Esophagus muscularis mucosa (tissue), 4 donors: ENCODE measurements at places on chromosomes 4 and X. TPM values are rescaled to one million over a fixed set of nuclear protein-coding genes. Genes with fewer than 3 reads are reported as not detected.

DNA sequence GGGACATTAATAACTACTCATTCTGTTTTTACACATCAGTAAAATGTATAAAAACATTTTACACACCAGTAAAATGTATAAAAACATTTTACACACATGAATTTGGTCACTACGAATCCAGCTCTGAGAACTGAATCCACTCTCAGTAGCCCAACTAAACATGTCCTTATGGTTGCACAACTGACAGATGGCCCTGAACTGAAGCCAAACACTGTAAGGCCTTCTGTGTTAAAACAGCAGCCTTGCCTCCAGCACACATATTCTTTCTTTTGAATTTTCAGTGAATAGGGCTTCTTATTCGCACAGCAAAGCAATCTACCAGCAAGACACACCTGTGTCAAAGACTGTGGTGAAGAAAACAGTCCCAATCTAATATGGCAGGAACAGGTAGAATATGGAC lies 169.9 kb upstream of the FMR1 start:
- no peak for DNase-seq

CABS1 gene
- not detected for total RNA-seq

DNA sequence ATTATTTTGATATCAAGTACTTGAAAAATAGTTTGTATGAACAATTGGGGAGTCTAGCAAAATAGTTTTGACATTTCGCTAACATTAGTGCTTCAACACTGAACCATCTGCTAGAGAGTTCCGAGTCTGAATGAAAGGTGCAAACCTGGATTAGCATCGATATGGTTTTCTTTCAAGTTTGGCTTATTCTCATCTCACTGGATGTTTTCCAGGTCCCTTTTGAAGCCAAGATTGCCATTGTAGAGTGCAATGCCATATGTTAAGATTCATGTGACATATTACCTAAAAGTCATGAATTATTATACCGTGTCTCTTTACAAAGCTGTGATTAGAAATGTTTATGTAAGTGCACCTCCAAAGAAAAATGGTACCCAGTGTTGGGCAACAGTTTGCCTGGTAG lies 36.8 kb upstream of the NAA11 start:
- DNase-seq: no peak

RIPPLY1 gene
- not detected for total RNA-seq

DNA sequence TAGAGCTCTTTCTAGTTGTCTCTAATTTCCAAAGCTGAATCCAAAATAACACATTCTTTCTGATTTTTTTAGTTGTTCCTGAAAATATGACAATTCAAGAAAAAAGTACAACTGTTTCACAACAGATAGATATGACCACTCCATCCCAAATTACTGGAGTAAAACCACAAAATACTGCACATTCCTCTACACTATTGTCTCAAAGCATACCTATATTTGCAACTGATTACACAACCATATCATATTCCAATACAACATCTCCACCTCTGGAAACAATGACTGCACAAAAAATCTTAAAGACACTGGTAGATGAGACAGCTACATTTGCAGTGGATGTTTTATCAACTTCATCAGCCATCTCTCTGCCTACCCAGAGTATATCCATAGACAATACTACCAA lies 43.6 kb downstream of the ADGRG4 start:
- no peak for DNase-seq

UGT8 gene
- under 0.01 TPM for total RNA-seq

SASH3 gene
- 8.3 TPM for total RNA-seq

GRCh38 chr4:125762537-125762936 lies 447.8 kb downstream of the FAT4 start:
- DNase-seq: no peak

GRCh38 chrX:41952102-41952501 lies 28.7 kb upstream of the CASK start:
- DNase-seq: no peak

ARHGEF38 gene
- total RNA-seq: not detected

DNA sequence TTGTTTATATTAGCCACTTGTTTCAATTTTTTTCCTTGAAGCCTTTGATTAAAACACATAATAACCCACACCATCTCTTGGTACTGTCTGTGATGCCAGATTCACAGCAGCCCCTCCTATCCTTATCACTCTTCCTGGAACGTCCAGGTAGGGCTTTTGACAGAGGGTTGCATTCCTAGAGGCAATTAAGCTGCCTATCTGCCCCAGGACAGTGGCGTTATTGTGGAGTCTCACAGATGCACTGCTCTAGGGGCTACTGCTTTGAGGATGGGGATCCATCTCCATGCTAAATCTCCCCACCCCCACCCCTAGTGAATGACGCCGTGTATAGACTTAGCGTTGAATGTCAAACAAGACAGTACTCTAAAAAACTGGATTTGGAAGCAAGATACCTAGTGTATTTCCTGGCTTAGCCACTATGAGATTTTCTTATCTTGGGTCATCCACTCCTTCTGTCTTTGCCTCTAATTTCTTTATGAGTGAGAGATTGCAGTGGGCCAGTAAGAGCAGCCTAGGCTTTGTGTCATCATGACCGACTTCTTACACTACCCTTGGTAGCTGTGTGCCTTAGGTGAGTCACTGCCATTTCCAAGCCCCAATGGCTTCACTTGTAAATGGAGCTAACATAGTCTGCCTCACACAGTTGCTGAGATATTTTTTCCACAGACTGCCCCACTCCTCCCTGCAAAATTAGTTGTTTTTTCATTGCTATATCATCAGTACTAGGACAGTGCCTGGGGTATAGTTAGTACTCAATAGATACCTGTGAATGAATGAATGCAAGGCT lies 90.9 kb downstream of the EGF start:
- DNase-seq: peak; percentile 62

CCNB3 gene
- 4.9 TPM for total RNA-seq

EGFL6 gene
- total RNA-seq: 0.17 TPM

TCP11X2 gene
- total RNA-seq: not detected

CSAG3 gene
- total RNA-seq: not detected

GRCh38 chr4:37693450-37694190 lies 7.4 kb upstream of the RELL1 start:
- DNase-seq: no peak

- no peak for DNase-seq
Observed at GRCh38 chr4:56790691-56791091, 30.8 kb downstream of the SPINK2 start.

- no peak for DNase-seq
Observed at GRCh38 chr4:46274717-46275116, 115.2 kb downstream of the GABRA2 start.

GRCh38 chr4:83074086-83074704 lies 39.2 kb downstream of the COPS4 start:
- DNase-seq: no peak

DNA sequence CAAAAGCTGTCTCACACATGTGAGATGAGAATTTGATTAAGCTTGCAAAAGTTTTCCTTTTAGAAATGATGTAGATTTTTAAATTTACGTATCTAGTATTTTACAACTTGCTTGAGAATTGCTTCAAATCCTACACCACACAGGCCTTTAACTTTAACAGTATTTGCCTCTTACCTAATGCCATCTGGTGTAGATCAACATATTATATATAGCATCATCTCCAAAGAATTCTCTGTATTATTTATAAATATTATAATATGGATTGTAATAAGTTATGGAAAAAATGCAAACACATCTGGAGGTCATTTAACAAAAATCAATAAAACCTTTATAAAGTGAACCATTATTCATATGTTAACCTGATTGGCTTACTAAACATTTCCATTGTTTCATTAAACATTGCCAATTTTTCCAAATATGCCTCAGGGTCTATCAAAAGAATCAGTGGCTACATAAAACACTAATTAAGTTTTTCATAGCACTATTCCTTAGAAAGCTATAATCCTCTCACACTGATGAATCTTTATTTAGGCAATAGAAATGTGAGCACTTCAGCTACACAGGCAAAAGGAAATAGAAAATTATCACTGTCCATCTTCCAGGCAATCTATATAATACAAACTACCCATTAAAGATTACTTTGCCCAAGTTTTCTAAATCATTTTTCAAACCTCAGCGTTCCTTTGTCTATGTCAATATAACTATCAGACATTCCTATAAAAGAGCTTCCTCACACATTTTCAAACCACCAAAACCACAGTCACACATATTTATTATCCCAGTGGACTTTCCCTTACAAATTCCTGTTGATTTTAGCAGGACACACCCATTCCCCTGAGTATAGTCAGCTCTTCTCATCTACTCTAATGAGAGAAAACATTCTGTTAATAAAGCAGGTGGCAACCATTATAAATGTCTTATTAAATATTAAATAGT lies 83.5 kb upstream of the INTU start:
- DNase-seq: no peak

PITX2 gene
- 17.4 TPM for total RNA-seq

DNA sequence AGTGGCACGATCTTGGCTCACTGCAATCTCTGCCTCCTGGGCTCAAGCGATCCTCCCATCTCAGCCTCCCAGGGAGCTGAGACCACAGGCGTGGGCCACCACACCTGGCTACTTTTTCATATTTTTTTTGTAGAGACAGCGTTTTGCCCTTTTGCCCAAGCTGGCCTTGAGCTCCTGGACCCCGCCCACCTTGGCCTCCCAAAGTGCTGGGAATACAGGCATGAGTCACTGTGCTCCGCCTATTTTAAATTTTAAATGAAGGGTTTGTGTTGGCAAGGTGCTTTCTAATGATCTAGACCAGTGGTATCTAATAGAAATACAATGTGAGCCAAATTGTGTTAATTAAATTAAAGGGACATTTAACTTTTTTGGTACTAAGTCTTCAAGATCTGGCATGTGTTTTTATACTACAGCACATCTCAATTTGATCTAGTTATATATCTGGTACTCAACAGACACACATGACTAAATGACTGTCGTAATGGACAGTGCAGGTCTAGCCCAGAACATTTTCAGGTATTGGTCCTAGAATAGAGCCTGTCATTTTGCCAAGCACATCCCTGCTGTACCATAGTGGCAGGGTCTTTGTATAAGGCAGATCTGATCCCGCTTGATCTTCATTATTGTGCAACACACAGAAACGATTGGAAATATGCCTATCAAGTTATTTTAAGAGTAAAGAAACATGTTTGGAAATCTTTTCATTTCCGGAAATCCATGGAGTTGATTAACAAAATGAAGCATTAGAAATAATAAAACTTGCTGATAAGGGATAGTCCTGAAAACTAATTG lies 7.3 kb downstream of the PGK1 start:
- DNase-seq: no peak

H2AZ1 gene
- total RNA-seq: 247 TPM

MAGIX gene
- total RNA-seq: 1.5 TPM
